ENCODE measurements at places on chromosomes 13 and 19.

DNA sequence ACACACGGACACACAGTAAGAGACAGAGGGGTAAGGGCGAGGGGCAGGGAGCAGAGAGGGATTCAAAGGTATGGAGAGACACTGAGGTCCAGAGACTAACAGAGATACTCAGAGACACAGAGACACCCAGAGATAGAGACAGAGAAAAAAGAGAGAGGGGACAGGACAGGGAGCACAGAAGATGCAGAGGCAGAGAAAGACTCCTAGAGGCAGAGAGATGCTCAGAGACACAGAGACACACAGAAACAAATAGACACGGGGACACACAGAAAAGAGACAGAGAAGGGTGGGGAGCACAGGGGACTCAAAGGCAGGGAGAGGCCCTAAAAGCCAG lies 39.8 kb downstream of the DEDD2 start:
- DNase-seq: no peak

- DNase-seq: no peak
Observed at GRCh38 chr13:29438769-29439168, 156.7 kb downstream of the SLC7A1 start.

GRCh38 chr13:27869436-27870095 lies 50.2 kb upstream of the PDX1 start:
- DNase-seq: no peak

DNA sequence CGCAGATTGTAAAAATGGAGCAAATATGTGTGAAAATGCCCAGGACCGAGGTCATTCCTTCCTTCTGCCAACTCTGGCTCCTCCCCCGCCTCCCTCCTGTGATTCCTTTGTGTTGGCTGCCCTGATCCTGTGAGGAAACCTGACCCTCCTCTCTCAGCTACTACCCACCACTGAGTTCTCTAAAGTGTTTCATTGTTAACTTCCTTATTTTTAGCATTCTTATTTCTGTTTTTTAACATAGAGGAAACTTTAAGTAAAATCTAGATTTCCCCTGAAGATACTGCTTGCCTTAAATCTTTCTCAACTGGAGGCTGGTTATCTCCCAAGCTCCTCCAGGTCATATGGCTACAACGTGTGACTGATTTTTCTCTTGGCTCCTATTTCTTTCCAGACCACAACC lies 21.7 kb upstream of the FBXL3 start:
- DNase-seq: no peak

GRCh38 chr19:29404951-29405727 lies 120.7 kb upstream of the VSTM2B start:
- no peak for DNase-seq

DNA sequence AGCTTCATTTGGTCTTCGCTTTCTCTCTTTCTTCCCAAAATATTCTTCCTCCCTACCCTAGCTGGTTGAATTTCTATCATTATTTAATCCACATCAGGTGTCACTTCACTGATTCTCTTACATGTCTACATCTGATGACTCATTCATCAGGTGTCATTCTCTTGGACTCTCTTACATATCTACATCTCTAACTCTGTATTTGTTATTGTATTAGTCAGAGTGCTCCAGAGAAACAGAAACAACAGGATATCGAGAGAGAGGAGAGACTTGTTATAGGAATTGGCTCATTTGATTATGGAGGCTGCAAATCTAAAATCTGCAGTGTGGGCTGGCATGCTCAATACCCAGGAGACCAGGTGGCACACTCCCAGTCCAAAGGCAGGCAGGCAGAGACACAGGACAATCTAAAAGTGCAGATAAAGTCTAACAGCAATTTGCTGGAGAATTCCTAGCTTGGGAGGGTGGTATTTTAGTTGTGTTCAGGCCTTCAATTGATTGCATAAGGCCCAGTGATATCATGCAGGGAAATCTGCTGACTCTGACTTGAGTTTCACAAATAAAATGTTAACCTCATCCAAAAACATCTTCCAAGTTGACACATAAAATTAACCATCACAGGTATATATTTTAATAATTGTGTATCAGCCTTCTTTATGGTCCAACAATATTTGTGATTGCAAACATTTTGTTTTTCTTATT lies 541.4 kb upstream of the SLITRK5 start:
- DNase-seq: no peak

DNA sequence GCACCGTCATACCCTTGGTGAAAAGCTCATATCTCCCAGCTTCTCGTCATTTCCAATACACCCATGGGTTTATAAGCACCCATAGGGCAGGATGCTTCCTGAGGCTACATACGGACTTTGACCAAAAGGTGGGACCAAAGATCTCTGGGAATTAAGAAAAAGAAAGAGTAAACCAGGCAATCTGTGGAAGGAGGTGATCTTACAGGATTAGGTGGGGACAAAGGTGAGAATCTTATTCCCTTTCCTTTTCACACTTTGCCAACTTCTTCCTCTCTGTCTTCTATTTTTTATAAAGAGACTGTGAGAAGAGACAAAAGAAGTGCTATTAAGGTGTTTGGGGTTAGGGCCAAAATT lies 172.0 kb downstream of the DLEU7 start:
- no peak for DNase-seq

Measured in stimulated activated CD8-positive, alpha-beta memory T cell treated with anti-CD3 and anti-CD28 coated beads, Interleukin-12 subunit alpha, Interleukin-12 subunit beta, amount 100 ng/mL, for 1 hour (primary cell).